Activated T-cell treated with anti-CD3 and anti-CD28 coated beads, Interleukin-2, amount 50 U/mL, for 48 hours (primary cell): ENCODE measurements at places on chromosomes 5 and 9.
A peak's percentile ranks its signal among the peaks of the same experiment; 100 is the strongest.

GRCh38 chr5:173338380-173339015, 10.3 kb upstream of the STC2 start:
- DNase-seq = no peak

GRCh38 chr9:85137696-85138095, 468.2 kb downstream of the NTRK2 start:
- no peak for DNase-seq

GRCh38 chr9:113355040-113355596, 5.8 kb downstream of the BSPRY start:
- no peak for DNase-seq

- DNase-seq = no peak
These were observed 55.3 kb downstream of the SMIM23 start for GRCh38 chr5:171840711-171841522.

DNA sequence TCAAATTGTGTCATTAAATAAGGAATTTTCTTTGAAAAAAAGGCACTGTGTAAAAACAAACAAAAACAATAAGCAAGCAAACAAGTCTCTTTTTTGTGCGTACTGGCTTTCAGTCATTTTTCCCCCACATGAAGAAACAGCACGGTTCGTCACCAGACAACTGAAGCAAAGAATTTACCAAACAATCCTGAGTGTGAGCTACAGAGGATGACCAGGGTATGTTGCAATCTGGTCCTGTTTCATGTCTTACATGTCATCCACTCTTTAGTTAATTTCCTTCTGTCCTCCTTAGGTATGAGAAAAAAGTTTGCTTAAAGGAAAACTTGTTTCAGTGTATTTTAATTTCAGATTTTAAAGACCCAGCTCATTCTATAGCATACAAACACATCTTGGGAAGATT, 1080.7 kb upstream of the NUDT12 start:
- no peak for DNase-seq

DNA sequence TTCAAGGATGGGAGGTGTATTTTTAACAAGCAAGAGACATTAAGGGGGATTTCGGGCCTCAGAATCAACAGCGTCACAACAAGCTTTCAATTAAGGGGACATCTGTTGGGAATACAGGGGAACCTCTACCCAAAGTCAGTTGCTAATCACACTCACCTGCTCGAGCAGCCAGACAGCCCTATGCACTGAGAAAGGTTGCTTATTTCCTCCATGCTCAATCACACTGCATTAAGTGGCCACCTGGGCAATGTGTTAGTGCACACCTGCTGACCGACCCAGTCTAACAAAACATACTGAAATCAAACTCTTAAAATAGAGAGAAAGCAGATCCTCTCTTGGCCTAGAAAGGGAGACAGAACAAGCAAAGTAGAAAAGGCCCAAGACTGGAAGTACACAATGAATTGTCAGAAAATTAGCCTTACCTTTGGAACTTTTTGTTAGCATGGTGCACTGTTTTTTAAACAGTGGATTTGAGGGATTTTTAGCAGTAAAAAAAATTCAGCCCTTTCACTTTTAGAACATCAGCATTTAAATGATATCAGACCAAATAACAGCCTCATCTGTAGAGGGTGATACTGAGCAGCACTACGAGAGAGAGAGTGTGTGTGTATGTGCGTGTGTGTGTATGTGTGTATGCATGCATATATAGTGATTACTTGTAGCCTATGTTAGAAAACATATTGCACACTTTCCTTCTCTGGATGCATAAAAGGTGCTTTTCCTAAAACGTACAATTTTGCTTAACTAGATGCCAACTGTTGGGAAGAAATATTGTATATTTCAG, 1118.6 kb upstream of the DMAC1 start:
- no peak for DNase-seq

DNA sequence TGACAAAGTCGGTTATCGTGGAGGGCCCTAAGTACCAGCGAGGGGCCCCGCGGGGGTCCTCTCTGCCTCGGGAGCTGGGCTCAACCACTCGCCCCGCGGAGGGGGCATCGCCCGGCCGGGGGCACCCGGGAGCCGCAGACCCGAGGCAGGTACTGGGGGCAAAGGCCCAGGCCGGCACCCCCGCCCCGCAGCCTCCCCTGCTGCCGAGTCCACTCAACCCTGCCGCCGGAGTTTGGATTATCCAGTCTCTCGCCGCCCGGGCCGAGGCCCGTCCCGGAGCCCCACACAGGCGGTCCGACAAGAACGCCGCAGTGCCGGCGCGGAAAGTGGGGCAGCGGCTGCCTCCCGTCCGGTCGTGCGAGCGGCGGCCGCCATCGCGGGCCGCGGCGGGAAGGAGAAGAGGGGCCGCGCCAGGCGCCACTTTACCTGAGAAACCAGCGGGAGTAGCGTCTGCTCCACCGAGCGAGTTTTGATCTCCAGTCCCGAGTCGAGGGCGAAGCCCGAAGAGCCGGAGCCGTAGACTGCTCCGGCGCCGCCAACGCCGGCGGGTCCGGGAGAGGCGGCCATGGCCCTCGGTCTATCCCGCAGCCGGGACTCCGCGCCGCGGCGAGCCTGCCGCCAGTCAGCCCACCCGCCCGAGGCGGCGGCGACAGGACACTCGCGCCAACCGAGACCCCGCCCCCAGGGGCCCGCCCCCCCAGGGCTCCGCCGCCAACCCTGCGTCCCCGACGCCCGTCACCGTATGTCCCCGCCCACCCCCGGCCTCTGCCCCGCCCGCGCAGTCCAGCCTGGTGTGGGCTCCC, at the start of gene CTNNAL1:
Gene CTNNAL1, minus strand, starts transcription at position 624 of the 803 bp plus-strand sequence. Its CDS starts 57 bp downstream, at position 567.
- peak; percentile 91 for DNase-seq

DNA sequence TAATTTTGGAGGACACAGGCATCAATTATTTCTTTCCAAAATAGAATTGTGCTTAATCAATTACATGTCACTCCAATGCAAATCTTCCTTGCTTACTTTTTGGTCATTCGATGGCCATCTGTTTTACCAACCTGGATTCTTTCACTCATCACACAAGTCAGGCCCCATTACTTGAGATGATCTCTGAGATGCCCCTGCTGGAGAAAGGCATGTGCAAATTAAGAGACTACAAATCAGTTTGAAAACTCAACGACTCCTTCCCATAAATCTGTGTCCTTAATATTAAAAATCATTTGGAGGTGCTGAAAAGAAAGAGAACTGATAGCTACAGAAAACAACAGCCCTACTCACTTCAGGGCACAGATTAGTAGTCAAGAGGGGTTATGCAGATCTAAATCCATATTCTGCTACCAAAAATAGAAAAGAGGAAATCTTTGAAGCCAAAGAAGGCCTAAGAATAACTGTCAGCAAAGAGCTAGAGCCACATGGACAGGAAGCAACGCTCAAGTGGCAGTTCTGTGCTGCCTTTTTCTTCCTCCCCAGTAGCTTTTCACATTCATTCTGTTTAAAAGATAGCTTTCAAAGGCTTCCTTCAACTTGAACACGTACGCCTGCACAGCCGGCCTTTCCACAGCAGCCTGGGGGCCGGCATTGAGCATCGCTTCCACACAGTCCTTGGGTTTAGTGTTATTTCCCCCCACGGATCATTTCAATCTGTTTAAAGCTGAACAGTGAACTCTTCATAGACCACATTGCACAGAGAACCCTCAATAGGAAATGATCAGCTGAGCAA, 79.3 kb upstream of the MAP3K1 start:
- DNase-seq = peak; percentile 20

DNA sequence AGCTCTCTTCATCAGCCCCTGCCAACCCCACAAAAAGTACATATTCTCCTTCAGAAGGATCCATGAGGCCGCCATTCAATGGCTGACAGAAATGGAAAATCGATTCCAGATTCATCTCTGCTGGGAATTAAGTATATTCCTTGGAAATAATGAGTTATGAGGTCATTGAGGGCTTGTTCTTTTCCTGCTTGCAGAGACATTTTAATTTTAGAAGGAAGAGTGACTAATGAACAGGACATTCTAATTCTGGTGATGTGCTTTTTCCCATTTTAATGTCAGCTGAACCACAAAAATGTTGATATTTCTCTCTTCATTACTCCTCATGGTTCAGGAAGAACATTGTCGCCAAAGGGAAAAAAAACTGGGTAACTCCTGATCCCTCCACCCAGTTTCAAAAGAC, 314.0 kb downstream of the PIK3R1 start:
- no peak for DNase-seq

GRCh38 chr5:167743695-167744464, 547.6 kb upstream of the WWC1 start:
- no peak for DNase-seq
